ENCODE measurements at places on chromosomes 3 and 15.

DNA sequence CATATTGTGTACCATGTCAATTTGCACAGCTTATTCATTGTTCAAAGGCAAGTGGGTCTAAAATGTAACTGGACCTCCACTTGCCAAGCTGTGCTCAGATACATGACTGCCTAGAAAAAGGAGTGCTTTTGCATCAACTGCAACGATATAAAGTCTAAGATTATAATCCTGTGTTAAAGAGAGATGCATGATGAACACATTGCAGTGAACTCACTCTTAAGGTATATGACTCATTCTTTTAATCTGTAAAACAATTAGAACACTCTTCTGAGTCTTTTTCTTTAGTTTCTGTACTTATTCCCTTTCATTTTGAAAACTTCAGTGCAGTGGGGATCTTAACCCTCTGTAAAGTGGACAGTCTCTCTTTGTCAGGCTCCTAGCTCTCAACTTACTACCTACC, 982.8 kb downstream of the ROBO1 start:
- DNase-seq = no peak

DNA sequence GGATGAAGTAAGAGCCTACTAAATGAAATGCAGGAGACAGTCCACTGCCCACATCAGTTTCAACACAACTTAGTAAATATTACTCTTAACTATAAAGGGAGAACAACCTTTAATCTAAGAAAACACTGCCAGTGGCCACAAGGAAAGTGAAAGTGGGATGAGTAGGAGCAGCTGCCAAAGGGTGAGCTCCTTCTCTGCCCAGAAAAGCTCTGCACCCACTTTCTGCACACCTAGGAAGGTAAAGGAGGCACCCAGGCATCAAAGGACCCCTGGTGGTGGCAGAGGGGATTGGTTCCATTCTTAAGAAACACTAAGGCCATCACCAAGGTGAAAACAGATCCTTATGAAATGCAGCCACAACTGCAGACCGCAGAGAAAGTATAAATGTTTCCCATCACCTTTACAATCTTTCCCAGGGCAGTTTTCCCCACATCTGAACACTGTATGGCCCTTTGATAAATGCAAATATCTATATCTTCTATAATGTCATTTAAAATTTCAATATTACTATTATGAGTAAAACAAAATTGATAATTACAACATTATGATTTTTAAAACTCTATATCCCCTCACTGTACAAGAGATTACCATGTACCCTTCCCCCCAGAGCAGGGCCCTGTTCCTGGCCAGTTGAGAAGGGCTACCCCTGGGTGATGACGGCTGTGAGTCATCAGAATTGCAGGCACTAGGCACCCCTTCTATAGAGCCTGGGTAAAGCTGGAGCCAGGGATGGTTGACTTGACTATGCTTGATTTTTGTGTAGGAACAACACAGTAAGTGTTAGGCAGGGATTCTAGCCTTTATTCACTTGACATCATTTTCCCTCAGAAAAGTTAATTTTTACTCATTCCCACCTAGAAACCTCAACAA, 92.0 kb downstream of the SNRK start:
- no peak for DNase-seq

DNA sequence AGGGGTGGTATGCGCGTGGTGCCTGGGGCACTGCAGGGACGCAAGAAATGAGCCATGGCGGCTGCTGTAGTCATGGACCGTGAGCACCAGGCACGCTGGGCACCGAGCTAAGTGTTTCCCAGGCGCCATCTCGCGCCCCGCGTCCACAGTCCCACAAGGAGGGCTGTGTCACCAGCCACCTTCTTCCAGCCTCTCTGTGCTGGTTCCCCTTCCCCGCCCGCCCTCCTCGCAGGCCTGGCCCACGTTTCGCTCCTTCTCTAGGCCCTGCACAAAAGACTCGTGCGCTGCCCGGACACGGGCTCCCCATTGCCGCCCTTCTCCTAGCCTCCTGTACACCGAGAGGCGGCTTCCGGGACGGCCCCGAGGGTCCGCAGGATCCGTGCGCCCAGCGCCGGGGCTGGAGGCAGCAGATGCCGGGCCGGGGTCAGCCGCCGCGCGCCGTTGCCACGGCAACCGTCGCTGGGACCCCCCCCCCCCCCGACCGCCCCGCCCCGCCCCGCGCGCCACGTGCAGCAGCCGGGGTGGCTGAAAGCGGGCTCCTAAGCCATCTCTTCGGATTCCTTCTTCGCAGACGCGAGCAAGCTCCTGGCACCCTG, 113.4 kb downstream of the SRGAP3 start:
- DNase-seq = no peak

DNA sequence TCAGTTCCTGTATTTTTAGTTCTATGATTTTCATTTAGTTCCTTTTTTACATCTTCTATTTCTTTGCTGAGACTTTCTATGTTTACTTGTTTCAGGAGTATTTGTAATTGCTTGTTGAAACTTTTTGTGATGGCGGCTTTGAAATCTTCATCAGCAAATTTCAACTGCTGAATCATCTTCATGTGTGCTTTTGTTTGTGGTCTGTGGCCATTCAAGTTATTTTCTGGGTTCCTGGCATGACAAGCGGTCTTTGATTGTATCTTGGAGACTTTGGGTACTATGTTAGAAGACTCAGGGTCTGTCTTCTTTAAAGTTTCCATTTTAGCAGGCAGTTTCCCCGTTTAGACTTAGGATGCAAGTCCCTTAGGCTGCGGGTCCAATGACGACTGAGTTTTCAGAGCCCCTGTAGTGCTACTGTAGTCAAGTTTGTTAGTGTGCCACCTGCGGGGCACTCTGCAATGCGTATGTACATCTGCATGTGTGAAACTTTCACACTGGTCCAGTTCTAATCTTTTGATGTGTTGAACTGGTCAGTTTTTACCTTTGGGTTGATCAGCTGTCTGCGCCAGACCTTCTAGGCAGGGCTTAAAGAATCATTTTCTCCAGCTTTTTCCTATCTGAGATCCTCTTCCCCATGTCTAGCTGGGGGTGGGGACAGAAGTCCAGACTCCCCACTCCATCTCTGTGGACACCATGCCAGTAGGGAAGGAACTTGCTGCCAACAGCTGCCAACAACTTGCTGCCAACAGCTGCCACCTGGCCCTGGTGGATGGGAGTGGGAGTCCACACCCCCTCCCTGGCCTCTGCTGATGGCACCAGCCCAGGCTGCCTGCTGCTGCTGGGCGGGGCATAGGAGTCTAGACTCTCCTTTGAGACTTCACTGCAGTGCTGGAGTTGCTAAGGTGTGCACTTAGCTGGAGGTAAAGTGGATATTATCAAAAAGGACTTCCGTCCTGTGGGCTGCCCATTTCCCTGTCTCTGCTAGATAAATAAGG, 190.9 kb downstream of the TJP1 start:
- DNase-seq = no peak

DNA sequence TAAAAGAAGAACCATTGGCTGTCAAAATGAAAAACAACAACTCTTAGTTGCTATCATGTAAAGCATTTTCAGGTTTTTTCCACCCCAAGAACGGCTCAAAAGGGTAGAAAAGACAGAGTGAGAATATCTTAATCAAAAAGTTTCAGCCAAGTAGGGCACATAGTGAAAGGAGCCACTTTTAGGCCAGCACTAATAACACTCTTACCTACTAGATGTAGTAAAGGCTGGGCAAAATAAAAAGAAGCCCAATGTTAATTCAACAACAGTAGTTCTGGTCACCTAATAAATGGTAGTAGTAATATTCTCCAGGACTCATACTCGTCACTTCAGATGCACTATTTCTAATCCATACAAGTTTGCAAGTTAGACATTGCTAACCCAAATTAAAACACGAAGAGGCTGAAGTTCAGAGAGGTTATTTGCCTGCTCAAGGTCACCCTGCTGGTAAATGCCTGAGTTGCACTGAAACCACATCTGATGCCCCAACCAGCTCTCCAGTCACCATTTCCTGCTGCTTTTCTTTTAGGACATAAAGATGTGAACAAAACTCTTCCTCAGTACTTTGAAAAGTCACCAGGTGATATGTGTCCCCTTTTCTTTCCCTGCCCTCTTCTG, 7.5 kb downstream of the GOLIM4 start:
- DNase-seq = no peak

DNA sequence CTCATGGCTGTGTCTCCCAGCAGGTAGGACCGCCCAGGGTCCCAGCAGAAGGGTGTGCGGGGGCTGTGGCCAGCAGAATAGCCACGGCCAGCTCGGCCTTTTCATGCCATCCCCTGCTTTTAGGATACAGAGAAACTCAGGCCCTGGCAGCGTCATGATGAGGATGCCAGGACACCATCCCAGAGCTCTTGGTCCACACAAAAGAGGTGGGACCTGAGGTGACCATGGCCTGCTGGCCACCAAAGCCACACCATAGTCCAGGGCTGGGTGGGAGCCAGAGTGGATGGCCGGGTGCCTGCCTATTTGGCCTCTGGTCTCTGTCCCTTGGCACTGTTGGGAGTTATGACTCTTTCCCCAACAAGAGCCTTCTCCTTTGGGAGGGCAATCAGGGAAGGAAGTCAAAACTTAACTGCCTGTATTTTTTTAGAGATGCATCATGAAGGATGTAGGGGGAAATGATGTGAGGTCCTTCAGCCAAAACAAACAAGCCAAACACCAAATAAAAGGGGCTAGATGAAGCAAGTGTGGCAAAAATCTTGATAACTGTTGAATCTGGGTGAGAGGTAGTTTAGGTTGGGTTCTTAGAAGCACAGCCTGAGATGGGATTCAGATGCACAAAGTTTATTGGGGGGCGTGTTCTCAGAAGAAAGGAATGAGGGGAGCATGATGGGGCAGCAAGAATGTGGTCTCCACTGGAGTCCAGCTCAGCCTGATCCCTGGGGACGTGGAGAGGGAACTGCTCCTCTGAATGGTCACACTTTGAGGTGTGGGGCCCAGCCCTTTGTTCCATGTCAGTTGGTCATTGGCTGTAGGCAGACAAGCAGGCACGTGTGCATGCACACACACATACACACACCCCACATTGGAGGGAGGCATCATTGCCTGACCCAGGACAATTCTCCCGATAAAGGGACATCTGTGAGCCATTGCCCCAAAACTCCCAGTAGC, 33.2 kb downstream of the SMAD6 start:
- no peak for DNase-seq

GRCh38 chr15:58396181-58396580, 35.6 kb upstream of the LIPC start:
- peak; percentile 68 for DNase-seq

DNA sequence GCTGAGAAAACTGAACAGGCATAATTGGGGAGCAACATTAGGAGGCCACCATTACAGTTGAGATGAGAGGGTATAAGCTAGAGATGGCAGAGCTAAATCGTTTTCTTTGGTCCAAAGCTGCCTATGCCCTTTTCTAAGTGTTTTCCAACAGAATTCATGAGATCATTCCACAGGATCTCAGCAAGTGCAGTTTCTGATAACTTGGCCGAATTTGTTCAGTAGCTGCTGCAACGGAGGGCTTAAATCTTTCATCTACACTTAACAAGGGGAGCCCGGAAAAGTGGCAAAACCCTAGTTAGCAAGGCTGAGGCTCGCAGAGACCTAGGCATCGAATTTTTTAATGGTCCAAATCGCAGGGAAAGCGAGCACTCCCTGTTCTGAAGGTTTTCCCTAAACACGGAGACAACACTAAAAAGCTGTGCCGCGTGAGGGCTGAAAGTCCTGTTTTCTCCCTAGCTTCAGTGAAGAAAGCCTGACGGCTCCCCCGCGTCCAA, 531 bp upstream of the BLOC1S6 start:
- DNase-seq = no peak

- no peak for DNase-seq
These were observed 18.4 kb downstream of the LARS2 start for GRCh38 chr3:45406772-45407171.

Measured in keratinocyte (primary cell).